ENCODE measurements at places on chromosomes 5 and 9.

DNA sequence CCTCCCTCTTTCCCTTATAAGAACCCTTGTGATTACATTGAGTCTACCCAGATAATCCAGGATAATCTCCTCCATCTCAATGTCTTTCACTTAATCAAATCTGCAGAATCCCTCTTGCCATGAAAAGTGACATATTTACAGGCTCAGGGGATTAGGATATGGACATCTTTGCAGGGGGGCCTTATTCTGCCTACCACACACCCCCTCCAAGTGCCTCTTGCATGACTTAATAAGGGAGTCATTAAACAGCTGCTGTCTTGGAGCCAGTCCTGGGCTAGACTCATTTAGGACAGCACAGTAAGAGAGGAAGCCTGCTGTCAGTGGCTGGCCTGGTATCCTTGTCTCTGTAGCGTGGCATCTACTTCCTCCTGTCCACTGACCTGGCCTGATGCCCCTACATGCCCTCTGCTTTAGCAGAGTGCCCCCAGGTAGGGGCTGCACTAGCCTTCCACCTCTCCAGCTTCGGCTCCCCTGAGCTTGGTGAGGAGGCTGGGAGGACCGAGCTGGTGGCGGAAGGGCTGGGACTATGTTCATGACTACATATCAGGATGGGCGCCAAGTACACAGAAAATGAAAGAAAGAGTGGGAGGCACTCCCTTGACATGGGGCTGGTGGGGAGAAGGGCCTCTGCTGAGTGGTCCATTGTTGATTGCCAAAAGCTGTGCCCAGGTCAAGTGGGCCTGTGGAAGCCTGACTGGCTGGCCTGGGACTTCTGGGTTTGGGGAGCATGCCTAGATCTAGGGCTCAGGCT, 17.2 kb downstream of the ENHO start:
- DNase-seq, result no peak

DNA sequence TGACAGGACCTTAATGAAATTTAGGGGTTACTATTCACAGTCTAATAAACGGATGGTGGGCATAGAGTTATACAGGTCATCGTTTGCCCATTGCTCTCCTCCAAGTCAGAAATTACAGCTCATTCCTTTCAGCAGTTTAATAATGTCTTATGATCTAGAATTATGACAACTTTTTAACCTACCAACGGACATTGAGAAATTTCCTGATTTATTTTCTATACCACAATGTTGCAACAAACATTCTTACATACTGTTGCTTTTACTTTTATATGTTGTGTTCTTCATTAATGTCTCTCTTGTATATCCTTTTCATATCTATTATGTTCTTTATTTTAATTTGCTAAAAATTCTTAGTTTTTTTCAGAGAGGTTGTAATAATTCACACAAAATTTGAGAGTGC, 152.8 kb upstream of the PRLR start:
- no peak for DNase-seq

DNA sequence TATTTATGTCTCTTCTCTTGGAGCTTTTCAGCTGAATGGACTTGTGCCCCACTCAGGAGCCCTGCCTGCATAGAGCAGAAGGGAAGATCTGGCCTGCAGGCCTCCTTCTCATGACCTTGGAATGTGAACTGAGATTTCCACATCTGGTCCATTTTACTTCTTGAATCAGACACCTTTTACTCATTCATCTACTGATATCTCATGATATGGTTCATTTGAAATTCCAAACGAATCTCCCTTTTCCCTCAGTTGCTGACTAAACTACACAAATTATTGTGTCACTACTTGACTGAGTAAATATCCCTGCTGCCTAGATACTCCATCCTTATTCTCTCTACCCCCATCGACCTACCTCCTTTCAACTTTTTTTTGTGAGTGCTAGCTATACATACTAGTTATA, 138.7 kb downstream of the PLCXD3 start:
- no peak for DNase-seq

DNA sequence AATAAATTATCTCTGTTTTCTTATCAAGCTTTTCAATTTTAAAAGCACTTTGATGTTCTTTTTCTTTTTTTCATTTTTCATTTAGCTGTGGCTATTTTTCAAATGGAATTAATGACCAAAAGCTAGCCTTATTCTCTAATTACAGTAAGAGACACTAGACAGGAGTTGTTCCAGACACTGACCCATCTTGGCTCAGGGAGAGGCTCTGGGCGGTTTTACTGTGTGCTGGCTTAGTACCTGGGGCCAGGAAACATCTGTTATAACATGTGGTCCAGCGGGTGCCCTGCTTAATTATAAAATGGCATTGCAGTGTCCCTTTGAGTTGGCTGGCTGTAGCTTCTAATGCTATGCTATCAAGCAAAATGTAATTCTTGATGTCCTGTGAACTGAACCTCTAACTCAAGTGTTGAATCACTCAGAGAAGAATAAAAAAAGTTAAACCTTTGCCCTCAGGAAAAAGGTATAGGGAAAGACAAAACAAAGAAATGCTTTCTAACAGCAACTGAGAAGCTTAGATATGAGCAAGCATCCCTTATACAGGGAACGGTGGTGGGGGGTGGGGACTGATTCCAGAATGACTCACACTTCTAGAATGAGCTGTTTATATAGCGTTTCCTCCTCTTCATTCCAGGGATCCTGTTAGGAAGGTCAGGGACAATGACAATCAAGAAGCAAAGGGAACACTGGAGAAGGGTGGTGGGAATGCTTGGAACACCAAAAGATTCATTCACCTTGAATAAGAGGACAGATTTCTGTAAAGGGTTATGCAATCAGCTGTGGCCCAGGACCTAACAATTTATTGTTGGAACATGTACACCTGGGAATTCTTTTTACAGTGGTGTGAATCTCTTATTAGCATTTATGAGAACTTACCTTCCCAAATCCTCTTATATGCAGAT, 58.7 kb upstream of the NFIB start:
- DNase-seq, result no peak

GRCh38 chr9:6029604-6030274, 14.3 kb upstream of the RANBP6 start:
- DNase-seq, result no peak

All from hematopoietic multipotent progenitor cell treated with erythropoietin and hydrocortisone succinate and interleukin-3 and kit ligand, for 6 days (in vitro differentiated cells).